Smooth muscle cell of the brain vasculature (primary cell): ENCODE measurements at places on chromosomes 7 and 10.

GRCh38 chr7:83798489-83798888 lies 149.6 kb upstream of the SEMA3E start:
- DNase-seq = no peak

DNA sequence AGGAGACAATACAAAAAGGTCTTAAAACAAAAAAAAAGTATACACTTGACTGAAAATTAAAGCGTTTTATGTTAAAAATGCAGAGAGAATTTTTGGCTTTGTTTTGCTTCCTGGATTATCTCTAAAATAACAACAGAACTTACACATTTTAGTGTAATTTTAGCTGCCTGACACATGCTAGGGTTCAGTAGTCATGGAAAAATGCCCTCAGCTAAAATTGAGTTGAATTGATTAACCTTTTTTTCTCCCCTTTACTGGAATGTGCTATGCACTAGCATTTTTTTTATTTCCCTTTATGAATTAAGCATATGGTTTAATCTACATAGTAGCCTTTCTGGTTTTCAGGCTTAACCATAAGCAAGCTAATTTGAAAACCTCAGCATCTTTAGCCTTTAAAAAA lies 89.9 kb downstream of the ZNF277 start:
- DNase-seq = no peak

- no peak for DNase-seq
These were observed 96.6 kb downstream of the ANKRD30A start for GRCh38 chr10:37222046-37222445.

DNA sequence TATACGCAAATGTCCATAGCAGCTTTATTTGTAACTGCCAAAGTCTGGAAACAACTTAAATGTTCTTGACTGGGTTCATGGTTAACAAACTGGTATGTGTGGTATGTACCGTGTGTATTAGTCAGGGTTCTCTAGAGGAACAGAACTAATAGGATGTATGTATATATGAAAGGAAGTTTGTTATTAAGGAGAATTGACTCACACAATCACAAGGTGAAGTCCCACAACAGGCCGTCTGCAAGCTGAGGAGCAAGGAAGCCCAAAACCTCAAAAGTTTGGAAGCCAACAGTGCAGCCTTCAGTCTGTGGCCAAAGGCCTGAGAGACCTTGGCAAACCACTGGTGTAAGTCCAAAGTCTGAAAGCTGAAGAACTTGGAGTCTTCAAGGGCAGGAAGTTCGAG lies 66.8 kb downstream of the TMEM168 start:
- peak; percentile 3 for DNase-seq

GRCh38 chr7:43058271-43059066 lies 54.0 kb upstream of the HECW1 start:
- no peak for DNase-seq

DNA sequence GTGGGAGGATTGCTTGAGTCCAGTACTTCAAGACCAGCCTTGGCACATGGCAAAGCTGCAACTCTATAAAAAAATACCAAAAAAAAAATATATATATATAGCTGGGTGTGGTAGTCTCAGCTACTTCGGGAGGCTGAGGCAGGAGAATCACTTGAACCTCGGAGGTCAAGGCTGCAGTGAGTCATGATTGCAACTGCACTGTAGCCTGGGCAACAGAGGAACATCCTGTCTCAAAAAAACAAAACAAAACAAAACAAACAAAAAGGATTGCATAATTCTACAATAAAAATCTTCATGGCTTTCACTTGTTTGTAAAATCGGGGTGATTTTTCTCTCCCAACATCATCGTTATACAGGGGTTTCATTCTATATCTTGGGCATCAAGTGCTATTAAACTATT lies 35.1 kb downstream of the GUSB start:
- peak; percentile 6 for DNase-seq

DNA sequence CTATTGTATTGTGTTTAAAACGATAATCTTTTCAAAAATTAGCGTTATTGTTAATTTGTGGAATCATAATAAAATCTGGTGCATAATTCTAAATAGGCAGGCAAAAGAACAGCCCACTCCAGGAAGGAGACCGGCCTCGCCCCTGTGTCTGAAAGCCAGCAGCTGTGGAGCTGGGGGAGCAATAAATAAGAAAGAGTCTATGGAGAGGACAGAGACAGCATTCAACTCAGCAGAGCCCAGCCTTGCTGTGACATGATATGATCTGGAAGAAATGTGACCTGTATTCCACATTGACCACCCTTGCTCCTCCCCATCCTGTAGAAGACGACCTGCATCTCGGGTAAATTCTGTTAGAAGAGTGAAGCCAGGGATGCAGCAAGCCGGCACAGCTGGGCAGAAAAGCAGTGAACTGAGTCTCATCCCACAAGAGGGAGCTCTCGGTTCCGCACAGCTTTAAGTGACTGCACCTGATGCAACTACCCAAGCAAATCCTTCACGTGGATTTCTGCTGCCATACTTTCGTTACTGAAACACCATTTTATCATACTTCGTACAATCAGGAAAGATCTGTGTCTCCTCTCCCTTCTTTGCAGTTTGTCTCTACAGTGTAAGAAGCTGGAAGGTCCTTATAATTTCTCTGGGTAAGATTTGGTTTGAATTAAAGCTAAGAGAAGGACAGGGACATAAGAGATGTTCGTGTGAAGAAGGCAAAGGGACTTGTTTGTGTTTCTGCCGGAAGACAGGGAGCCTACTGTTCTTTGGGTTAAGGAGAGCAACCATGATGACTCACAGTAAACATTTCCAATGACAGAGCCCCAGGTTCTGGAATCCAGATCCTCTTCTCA lies 427.1 kb downstream of the GPAM start:
- peak; percentile 0 for DNase-seq
